ENCODE measurements at places on chromosomes 2 and 18.

DNA sequence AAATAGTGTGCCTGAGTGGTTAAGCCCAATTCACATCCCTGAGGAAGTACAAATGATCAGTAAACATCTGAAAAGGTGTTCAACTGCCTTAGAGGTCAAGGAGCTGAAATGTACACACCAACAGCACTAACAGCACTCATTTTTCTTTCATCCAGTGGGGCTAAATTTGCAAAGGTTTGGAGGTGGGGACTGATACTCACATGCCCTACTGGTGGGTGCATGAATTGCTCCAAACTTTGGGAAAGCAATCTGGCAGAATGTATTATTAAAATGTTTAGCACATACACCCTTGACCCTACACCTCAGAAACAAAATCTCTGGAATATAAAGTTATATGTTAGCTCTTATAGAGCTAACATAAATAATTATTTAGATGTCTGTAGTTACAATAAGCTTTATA, 19.0 kb upstream of the FAM178B start:
- DNase-seq = no peak

DNA sequence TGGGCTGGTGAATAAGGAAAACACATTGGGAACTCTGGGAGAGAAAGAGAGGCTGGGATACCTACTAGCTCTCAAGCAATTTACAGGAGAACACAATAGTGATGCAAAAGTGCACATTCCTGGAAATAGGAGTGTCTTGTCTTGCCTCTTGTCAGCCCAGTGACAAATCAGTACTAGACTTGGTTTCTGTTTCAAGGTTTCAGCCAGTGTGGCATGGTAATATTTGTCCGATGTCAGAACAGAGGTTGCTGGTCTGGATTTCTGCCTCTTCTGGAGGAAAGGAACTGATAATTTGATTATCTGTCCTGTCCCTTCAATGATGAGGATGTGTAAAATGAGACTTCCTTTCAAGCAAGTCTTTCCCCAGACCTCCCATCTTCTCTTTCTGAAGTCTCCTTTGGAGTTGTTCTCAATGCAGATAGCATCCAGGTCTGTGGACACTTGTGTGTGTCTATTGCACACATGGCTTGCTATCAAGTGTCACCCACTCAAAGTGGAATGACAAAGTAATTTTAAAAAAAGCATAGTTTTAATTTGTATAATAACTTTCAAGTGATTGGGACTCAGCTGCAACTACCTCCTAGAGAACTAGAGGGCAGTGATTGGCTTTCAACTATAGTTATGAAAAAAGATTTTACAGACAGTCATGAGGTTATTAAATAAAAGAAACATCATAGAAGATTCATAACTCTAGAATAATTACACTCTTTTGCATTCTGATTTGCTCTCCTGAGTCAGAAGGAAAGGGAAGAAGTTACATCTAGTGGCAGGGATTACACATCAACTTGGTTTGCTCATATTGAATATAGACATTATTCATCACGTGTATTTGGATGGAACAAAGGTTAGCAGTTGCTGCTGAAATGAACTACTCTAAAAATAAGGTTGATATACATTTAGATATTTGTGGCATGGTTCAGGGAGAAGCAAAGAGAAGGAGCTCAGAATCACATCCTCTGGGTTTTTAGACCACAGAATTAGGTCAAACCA, 4.5 kb downstream of the GPR39 start:
- DNase-seq = no peak

- DNase-seq = no peak
These were observed 16.6 kb upstream of the SPOPL start for GRCh38 chr2:138485019-138485418.

DNA sequence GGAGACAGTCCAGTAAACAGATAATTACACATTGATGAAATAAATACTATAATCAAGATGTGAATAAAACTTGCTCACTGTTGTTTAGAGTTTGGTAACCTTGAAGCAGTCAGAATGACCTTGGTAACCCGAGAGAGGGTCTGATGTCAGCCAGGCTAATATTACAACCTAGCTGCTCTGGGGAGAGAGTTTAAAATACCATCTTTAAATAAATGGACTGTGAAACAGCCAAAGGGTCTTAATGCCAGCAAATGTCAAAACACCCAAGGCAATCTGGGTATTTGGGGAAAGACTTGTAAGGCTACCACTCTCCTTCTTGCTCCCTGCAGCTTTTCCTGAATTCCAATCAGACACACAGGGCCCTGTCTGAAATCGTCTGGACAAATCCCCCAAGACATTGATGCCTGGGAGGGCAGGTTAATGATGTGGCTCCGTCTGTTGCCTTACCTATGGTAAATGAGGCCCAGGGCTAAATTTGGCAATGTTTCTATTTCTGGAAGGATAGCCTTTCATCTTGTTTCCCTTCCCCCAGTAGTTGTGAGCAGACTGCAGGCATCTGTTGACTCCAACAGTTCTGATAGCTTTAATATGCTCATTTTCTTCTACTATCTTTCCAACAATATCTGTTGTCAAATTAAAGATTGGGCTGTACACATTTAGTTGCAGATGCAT, 43.0 kb upstream of the ITGB6 start:
- DNase-seq = no peak

DNA sequence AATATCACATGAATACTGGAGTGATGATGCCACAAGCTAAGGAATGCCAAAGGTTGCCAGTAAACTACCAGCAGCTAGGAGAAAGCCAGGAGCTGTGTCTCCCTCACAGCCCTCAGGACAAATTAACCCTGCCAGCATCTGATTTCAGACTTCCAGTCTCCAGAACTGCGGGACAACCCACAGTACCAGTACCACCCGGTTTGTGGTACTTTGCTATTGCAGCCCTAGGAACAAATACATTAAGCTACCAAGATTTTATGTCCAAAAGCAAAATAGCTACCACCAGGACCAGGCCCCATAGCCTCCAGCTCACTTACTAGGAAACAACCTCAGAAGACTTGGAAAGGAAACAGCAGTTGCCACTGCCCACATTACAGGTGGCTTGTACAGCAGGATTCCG, 10.0 kb downstream of the PID1 start:
- no peak for DNase-seq

DNA sequence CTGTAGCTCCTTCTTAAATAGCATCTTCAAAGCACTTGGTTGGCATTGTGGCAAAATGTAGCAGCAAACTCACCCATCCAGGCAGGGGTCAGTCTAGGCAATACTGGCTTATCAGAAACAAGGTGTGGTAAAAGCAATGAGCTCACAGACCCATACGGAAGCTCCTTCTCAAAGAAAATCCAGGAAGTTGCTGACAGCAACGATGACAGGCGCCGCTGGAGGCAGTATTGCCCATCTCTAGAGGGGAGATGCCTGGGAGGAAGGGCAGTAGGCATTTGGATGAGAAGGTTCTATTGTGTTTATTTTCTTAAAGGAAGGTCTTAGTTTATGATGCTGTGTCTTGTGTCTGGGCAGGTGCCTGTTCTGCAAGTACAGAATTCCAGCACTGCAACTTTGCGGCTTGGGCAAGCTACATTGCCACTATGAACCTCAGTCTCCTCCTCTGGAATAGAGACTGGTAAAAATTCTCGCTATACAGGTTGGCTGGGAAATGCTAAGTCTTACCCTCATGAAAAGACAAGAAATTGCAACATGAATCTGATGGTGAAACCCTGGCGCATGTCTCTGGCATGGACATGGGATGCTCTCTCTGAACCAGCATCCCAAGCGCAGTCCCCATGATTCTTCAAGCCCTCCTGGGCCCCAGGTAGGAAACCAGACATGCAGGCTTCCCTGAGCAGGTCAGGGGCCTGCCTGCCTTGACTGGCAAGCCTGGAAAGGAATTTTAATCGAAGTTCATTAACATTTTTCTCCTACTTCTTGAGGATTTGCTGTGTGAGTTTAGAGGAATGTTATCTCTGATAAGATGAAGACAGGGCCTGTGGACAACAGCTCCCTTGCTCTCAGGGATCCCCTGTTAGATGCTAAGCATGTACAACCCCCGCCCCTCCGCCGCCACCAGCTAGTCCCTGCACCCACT, 156.0 kb downstream of the TFCP2L1 start:
- DNase-seq = no peak

DNA sequence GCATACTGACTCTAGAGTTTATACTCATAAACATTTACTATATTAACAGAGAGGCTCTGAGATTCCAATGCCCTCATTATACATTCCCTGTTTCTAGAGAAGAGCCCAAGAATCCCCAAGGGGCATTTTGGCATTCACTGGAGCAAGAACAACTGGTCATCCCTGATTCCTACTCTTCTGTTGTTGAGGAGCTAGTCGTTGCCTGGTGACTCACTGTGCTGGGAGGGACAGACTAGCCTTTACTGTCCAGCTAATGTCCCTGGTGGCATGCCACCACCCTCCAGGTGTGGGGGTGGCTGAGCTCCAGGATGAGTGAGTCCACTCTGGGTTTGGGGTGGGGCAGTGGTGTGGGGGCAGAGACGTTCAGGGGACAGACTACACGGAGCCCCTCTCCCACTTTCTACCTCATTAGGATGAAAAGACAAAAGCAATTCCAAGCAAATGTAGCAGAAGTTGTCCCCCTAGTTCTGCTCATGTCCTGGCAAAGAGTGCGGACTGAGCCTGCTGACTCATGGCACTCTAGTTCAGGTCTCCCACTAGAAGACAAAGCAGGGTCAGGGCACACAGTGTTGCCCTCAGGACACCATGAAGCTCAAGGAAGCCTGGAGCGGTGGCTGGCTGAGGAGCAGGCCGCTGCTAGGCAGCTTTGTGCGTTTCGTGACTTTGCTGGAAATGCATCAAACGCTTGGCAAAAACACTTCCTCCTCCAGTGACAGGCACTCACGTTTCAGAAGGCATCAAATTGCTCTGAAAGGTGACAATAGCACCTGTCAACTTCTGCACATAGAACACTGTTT, 49.4 kb downstream of the RHOB start:
- DNase-seq = no peak

DNA sequence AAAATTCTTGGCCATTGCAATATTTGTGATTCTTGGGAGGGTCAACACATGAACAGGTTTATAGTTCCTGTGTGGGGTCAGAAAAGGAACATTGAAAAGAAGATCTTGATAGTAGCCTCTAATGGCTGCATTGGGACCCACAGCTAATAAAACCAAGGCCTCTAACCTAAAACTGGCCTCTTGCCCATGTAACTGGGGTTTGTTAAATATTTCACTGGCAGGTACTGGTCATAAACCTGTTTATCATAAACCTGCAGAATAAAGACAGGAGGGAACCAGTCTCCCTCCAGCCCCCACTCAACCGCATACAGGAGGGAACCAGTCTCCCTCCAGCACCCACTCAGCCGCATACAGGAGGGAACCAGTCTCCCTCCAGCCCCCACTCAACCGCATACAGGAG, 125.3 kb downstream of the PXDN start:
- no peak for DNase-seq

DNA sequence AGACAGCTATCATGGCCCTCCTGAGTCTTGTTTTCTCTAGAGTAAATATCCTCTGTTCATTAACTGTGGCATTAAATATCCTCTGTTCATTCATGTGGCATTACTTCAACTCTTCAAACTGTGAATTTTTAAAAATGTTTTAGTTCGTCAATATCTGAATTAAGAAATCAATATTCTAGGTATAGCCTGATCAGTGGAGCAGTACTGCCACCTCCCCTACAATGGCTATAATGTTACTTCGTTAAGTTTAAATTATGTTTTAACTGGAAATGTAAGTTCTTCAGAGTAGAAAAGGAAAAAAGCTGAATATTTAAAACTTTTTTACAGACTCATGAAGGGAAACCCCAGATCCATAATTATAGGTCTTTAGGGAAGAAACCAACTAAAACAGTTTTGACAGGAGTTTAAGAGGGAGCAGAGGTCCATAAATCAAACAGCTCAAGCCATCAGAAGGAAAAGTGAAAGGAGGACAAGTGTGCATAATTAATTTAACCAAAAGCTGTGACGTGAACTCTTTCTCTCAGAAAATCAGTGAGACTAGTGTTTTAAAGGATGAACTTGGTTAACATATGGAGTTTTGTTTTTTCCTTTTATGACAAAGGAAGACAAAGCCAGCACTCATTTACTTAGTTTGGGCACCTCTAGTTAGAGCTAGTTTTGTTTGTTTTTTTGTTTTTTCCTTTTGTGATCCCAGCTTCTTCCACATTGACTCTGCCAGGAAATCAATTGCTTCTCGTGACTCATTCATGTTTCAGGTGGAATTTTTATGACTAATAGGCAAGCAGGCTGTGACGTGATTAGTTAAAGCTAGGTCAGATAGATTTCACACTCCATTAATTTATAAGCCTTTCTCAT, 44.9 kb downstream of the RBBP8 start:
- DNase-seq = no peak

- DNase-seq = no peak
These were observed 449.3 kb downstream of the SLC4A3 start for GRCh38 chr2:220076734-220077133.

GRCh38 chr2:190469771-190470170, 61.6 kb downstream of the MFSD6 start:
- no peak for DNase-seq

DNA sequence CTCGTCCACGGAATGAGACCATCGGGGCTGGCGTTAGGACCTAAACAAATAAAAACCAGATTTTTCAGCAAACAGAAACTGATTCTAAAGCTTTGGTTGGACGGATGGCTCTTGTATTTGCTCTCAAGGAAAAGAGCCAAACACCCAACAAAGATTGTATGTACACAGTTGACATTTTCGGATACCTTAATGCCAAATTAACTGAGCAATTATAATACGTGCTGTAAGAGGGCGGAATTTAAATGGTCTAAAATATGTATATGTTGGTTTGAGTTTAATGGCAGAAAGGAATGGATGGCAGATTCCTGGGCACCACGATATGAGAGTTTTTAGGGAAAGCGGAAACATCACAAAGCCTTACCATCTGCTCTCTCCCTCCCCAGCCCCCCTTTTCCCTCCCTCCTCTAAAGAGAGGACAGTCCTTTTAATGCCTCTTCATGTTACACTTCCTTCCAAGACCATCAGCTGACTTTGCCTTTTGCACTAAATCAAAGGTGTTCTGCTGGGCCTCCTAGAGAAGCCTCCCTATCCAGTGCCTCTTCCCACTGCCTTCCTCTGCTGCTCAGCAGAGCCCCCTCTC, 33.3 kb downstream of the STAT1 start:
- no peak for DNase-seq

- DNase-seq = no peak
These were observed 15.0 kb downstream of the PDCL3 start for GRCh38 chr2:100577777-100578176.

- no peak for DNase-seq
These were observed 38.6 kb upstream of the NOTO start for GRCh38 chr2:73163483-73164367.

GRCh38 chr2:216071111-216071851, 10.3 kb downstream of the PECR start:
- DNase-seq = no peak

DNA sequence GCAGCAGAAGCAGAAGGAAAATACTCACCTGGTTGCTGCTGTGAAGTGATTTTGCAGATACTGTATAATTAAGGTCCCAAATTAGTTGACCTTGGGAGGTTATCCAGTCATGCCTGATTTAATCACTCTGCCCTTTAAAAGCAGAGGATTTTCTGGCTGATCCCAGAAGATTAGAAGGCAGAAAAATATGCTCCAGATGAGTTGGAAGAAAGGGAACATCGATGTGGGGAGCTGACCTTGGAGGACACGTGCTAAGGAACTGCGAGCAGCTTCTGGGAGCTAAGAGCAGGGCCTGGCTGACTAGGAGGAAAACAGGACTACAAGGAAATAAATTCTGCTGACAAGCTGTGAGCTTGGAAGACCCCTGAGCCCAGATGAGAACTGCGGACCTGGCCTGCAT, 13.3 kb upstream of the DYM start:
- DNase-seq = no peak
